A549 (cell line): ENCODE measurements at places on chromosomes 16 and 17.

DNA sequence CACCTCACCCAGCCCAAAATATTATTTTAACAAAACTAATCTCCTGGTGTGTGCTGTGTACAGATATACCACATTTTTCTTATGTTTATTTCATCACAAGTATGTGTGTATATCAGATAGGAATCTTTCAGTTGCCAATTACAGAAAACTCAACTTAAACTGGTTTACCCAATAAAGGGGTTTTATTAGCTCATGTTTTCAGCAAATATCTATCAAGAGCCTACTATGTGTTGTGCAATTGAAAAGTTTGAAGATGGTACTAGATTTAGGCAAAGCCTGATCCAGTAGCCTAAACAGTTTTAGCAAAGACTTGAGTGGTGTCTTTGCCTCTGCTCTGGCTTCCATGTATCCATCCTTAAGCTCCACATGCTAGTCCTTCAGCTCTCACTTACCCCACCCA, 45.1 kb upstream of the LYRM9 start:
- no peak for DNase-seq

- DNase-seq = peak; percentile 20
Observed at GRCh38 chr16:51374346-51374745, 223.3 kb upstream of the SALL1 start.

GRCh38 chr16:27740496-27741201, 190.7 kb downstream of the KATNIP start:
- no peak for DNase-seq

DNA sequence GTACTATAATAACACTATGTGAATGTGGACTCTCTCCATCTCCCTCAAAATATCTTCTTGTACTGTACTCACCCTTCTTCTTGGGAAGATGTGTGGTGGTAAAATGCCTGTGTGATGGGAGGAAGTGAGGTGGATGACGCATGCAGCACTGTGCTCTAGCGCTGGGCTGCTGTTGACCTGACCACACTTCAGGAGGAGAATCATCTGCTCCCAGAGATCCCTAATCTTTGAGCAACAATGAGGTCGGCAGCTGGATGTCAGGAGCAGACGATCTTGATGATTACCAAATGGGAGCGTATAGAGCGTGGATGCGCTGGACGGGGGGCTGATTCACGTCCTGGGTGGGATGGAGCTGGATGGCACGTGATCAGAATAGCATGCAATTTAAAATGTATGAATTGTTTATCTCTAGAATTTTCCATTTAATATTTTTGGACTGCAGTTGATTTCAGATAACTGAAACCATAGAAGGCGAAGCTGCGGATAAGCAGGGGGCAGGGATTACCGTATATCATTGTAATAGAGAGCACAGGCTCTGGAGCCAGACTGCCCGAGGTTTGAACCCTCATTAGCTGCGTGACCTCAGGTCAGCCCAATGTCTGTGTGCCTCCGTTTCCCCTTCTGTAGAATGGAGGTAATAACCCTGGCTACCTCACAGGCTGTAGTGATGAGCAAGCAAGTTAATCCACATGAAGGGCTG, 23.7 kb upstream of the CYLD start:
- no peak for DNase-seq

GRCh38 chr16:19168371-19169081, 486 bp downstream of the SYT17 start:
- DNase-seq = peak; percentile 35

DNA sequence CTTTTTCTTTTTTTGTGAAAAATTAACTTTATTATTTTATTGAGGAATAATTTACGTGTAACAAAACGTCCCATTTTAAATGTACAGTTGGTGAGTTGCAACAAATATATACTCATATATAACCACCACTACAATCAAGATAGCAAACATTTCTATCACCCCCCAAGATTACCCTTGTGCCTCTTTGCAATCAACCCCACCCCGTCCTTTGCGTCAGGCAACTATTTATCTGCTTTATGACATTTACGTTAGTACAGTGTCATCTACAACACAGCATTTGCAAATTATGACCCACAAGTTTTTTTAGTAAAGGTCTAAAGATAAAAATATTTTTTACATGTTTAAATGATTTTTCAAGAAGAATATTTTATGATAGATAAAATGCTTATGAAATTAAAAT, 485.6 kb upstream of the SOX9 start:
- no peak for DNase-seq

- DNase-seq = no peak
Observed at GRCh38 chr16:48617104-48617705, 7.2 kb upstream of the N4BP1 start.

DNA sequence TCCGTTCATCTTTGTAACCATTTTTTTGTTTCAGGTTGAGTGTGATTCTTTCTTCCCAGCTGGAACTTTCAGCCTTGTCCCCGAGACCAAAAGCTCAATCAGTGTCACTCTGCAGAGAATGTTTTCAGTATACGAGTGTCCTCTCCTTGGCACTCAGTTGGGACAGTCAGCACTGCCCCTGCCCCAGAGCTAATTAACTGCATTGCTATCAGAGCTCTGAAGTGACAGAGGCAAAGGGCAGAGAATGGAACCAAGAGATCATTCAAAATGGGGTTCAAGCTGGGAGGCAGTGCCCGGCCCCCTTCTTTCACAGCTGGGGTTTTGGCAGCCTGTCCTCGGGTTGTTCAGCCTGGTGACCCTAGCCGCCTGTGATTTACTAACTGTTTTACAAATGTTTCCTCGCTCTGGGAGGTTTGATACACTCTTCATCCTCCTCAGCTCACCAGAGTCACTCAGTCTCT, 195.9 kb upstream of the TBX2 start:
- no peak for DNase-seq

DNA sequence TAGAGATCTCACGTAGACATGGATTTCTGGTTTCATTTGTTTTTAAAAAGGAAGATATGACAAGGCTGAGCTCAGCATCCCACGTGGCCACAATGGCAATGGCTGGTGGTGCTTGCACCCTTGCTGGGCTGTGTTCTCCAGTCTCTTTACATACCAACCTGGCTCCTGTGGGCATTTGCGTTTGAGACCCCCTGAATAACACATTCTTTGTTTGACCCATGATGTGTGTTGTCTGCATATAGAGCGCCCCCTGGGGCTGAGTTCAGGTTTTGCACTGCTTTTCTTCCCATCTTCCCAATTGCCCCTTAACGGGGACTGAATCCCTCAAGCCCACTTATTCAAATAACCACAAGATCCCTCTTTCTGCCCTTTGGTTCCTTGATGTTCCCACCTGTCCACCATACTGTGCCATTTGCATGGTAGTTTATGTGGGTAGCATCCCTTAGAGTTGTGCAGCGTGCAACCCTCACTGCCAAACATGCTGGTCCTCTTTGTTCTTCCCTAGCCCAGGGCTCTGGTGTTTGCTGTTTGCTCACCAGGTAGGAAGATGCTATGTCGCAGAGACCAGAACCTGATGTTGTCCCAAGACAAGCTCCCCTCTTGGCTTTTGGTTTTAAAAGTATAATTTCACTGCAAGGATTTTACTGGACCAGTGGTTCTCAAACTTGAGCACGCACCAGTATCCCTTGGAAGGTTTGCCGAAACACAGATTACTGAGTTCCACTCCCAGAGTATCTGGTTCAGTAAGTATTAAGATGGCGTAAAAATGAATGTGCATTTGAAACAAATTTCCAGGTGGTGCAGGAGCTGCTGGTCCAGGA, 38.5 kb upstream of the NKD1 start:
- DNase-seq = no peak

DNA sequence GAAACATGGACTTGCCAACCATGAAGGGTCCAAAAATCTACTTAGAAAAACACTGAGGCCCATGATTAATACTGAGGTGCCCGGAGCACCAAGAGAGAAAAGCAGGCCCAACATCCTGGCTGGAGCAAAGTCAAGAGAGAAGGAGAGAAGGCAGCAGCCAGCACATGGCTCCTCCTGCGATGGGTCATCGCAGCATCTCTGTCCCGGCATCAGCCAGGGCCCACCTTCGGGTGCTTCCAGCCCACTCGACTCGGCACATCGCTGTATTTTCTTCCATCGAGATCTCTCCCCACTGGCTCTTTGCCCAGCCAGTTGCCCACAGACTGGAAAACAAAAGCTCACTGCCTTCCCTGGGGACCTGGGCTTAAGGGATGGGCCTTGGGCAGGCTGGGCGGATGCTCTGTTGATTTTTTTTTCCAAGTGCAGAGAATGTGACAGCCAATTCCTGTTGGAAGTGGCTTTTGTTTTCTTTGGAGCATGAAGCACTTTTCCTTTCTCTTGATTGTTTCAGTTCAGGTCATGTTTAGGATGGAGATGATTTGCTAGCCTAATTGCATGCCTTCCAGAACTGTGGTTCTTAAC, 58.1 kb downstream of the CYB5B start:
- no peak for DNase-seq

- no peak for DNase-seq
Observed at GRCh38 chr16:55379876-55380390, 55.9 kb downstream of the IRX6 start.

- no peak for DNase-seq
Observed at GRCh38 chr17:78723001-78723796, 58.9 kb downstream of the CYTH1 start.

GRCh38 chr17:41683441-41684007, 5.2 kb upstream of the EIF1 start:
- no peak for DNase-seq

DNA sequence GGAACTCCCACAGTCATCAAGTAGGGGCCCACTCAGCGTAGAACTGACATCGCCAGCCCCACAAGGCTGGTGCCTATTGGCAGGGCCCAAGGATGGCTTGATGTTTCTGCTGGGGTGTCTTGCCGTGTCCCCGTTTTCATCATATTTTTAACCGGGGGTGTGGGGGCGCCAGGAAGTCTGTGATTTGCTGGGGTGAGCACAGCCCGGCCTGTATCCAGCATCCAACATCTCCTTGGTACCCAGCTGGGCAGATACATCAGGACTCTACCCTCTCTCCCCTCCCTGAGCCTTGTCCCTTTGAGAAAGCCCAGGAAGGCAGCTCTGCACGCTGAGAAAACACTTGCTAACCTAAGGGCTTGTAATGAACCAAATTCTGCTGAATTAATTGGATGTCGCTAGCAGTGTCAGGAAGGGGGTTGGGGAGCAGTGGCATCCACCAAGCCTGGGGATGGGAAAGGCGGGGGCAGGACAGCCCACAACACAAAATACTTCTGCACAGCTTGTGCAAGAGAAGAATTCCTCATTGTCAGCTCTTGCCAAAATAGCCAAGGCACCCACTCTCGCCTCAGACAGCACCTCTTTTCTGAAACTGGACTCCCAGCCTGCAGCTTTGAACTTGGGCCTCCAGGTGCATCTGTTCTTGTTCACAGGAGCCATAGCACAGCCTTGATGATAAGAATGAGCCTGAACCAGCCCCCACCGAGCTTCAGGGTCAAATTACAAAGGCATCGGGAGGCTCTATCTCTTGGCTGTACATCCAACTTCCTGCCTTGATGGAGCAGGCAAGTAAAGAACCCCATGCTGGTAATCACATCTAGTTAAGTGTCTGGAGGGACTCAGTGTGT, 63.7 kb upstream of the LYRM9 start:
- DNase-seq = no peak

DNA sequence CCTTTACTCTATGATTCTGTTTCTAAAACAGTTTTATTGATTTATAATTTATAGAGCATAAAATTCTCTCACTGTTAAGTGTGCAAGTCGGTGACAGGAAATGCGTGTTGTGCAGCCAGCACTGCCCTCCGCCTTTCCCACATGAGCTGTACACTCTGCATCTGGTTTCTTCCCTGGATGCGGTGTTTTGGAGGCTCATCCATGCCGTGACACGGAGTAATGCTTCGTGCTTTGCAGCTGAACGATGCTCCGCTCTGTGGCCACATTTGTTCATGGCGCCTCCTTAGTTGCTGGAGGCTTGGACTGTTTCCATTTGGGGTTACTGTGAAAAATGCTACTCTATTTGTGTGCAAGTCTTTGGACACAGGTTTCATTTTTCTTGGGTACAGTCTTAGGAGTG, 7.2 kb upstream of the IGFALS start:
- no peak for DNase-seq

GRCh38 chr17:27855454-27855853, 37.7 kb downstream of the LYRM9 start:
- DNase-seq = no peak

DNA sequence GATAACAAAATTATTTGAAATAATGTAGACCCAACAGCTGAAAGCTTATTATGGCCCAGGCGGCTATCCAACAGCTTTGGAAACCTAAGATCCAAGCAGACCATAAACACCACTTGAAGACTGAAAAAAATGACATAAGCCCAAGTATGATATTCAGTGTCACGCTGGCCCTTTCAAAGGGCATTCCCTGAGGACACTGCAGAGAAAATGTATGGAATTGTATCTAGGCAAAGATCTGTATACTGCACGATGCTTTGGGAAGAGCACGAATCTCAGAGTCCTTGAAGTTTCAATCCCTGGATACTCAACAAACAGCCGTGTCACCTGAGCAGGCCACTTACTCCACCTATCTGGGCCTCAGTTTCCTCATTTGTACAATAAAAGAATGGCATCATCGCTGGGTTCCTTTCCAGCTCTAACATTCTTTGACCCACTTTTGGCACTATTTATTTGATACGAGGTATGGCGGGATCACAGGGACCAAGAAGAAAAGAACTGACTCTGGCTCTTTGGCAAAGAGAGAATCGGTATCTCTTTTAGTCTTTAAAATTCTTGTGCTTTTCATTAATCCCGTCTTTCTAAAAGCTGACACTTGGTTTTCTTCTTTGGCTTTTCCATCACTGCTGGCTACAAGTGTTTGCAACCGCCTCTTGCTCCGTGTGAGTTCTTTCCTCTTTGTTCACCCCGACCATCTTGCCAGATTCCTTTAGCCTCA, 1.2 kb downstream of the STAT5B start:
- DNase-seq = no peak

DNA sequence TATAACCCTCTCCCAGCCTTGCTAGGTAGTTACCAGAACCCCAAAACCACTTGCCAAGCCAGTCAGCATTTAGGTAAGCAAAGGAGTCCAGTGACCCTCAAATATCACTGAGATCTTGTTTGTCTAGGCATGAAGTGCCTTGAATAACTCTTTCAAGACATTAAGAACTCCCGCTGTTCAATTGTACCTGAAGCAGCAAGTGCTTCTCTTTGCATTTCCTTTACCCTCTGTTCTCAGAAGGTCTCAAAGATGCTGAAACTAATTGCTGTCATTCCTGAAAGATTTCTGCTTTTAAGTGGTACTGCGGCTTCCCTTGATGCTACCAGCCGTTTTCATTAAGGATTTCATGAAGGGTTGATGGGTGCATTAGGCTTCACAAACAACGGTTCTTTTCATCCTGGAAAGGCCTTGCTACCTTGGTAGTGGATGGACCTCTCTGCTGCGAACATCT, 142.7 kb downstream of the PITPNC1 start:
- no peak for DNase-seq

GRCh38 chr17:76266244-76266938, 1.2 kb downstream of the UBALD2 start:
- no peak for DNase-seq

DNA sequence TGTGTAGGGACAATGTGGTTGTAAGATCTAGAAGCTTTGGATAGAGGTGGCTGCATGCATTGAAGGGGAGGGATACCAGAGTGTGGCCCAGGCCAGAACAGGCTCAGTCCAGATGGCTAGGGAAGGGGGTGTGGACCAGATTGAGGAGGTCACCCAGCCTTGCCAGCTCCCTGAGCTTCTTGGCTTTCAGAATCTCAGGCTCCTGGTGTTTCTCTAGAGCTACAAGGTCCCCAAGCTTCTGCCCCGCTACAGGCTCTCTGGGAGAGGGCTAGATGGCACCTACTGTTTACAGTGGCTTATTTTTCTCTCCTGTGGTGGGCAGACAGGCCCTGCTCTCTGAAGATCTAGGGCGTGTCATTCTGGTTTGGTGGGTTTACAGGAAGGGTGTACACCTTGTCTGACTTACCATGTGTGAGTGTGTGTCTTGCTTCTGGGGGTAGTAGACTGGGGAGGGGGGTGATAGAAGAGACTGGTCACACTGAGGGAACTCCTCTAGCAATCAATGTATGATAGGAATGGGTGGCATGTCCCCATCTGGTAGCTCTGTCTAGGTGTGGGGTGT, 1.1 kb downstream of the RARA start:
- DNase-seq = no peak
